Uterus (tissue), 4 donors: ENCODE measurements at places on chromosomes 16 and 17. TPM values are rescaled to one million over a fixed set of nuclear protein-coding genes. Genes with fewer than 3 reads are reported as not detected.

DNA sequence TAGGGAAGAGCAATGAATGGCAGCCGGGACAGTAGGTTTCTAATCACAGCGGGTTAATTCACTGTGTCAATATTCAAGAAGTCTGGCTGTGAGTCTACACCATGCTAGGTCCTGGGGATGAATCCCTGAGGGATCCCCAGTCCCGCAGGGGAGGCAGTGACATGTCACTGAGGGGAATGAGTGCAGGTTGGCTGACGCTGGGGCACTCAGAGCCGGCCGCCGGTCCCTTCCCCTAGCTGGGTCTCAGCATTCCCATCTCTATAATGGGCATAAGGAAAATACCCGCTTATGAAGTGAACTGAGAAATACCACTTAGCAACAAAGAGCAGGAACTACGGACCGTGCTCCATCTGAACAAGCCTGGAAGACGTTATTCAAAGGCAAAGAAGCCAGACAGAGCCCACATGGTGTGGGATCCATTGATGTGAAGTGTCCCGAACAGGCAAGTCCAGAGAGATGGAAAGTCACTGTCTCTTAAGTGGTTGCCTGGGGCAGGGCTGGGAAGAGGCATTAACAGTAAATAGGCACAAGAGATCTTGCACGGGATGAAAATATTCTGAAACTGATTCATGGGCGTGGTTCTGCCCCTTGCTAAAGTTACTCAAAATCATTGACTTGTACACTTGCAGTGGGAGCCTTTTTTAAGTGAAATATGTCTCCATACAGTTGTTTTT, 31.9 kb downstream of the PPL start:
- DNase-seq = no peak

GRCh38 chr17:78416791-78417530, 38.5 kb downstream of the PGS1 start:
- peak; percentile 44 for DNase-seq

The SOST gene
- total RNA-seq = not detected

The DHRS7C gene
- total RNA-seq = not detected

The FZD2 gene
- 13.7 TPM for total RNA-seq

The CDH5 gene
- total RNA-seq = 126 TPM

- DNase-seq = no peak
These were observed 12.5 kb upstream of the SRSF1 start for GRCh38 chr17:58019521-58019920.

DNA sequence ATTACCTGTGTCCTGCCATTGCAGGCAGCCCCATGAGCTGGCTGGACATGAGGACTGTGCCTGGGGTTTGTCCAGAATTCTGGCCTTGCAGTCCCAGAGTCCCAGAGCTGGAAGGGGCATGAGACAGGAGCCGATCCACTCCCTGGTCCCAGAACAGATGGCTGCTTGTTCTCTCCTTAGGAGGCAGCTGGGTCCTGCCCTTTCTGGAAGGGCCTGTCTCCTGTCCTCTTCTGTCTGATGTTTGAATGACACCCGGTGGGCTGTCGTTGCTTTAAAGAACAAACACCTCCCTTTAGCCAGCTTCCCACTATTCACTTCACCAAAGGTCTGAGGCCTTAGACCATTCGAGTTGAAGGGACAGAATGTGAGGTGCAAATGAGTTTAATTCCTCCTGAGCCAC, 63.8 kb downstream of the RAP1GAP2 start:
- DNase-seq = no peak

DNA sequence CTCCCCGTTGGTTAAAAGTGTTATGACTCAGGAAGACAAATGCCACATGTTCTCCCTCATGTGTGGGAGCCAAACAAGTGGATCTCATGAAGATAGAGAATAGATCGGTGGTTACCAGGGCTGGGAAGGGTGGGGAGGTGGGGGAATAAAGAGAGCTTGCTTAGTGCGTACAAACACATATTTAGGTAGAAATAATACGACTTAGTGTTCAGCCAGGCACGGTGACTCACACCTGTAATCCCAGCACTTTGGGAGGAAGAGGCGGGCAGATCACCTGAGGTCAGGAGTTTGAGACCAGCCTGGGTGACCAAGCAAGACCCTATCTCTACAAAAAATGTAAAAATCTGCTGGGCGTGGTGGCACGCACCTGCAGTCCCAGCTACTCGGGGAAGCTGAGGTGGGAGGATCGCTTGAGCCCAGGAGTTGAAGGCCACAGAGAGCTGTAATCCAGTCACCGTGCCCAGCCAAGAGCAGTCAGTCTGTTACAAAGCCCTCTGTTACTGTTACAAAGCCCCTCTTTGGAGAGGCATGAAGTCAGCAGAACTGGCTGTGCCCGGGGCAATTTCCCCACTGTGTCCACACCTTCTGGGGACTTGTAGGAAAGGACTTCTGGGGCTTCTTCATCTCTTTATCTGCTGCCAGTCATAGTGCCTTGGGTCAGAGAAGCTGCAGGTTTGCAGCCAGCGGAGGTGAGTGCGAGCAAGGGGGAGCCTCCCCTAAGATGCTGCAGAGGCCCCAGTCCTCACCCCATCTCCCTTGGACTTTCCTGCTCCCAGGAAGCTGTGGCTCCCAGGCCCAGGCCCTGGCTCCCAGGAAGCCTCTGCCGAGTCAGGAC, 4.3 kb upstream of the ALDH3A1 start:
- no peak for DNase-seq

- DNase-seq = no peak
These were observed 7.9 kb downstream of the ELMO3 start for GRCh38 chr16:67206838-67207248.

DNA sequence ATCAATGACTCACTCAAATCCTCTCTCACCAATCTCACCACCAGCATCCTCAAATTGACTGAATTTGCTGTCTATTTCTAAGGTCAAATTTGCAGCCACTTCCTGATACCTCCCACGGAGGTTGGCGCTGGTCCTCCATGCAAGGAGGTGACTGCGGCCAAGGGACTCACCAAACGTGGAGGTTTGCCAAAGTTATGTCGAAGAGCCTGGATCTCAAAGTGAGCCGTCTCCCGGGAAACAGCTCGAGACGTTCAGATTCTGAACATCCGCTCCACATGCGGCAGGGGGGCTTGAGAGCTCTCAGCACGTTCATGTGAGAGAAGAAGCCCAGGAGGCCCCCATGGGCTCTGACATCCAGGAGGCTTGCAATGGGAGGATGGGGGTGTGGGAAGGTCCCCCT, 22.6 kb downstream of the LGALS3BP start:
- no peak for DNase-seq

- DNase-seq = no peak
These were observed 495.7 kb downstream of the SHISA9 start for GRCh38 chr16:13397126-13397525.

The CBX1 gene
- total RNA-seq = 103 TPM

The DEXI gene
- 38.8 TPM for total RNA-seq

DNA sequence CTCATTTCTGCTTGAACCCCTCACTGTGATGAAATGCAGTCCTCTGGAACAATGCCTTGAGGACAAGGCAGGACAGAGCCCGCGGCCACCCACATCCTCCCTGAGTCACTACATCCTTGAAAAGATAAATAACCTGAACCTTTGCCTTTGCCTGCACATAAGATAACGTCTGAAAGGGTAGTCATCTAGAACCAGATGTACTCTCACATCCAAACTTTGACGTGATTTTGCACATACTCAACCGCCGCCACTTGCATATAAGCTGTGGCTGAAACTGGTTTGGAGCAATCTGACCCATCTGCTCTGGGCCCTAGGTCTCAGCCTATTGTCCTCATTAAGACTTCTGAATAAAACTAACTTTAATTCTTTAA, 252.1 kb downstream of the PHKB start:
- DNase-seq = no peak

DNA sequence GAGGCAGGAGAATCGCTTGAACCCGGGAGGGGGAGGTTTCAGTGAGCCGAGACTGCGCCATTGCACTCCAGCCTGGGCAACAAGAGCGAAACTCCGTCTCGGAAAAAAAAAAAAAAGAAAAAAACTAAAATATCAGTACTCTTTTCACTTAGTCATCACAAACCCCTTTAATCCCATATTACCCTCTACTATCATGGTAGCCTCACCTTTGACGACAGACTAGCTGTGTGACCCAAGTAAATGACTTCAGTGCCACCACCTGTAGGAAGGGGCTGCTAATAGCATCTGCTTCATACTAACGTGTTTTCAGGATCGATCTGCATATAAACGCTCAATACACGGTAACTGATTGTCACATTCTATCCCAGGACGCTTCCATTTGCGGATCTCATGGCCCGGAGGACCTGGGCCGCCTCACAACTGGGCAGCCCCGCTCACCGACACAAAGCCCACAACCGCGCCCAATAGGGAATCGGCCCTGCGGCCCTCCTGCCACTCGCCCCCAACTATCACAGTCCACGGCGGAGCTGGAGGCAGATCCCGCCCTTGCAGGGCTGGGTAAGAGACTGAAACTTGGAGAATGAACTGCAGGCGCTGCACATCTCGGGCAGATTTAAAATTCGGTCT, 1.1 kb upstream of the ZNF263 start:
- no peak for DNase-seq

- no peak for DNase-seq
These were observed 12.3 kb downstream of the PELP1 start for GRCh38 chr17:4691686-4692085.

- no peak for DNase-seq
These were observed 11.7 kb upstream of the SEC14L1 start for GRCh38 chr17:77128896-77129567.

The SGSM2 gene
- total RNA-seq = 47.1 TPM

DNA sequence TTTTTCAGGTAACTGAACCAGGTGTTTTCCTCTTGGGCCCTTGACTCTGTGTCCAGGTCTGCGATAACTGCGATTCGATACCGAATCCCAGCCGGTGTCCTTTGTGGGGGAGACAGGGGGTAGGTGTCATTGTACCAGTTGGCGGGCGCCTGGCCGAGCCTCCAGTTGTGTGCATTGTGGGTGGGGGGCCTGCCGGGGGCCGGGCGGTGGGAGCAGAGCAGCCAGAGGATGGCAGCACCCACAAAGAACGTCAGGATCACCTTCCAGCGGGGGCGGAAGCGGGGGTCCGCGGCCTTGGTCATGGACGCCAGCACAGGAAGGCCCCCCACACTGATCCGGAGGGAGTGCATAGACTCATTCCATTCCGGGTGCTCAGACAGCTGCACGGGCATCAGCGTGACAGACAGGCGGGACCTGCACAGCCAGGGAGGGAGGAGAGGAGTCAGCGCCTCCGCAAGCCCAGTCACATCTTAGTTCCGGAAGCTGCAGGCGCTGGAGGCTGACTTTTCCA, 12.3 kb downstream of the CANT1 start:
- peak; percentile 11 for DNase-seq

DNA sequence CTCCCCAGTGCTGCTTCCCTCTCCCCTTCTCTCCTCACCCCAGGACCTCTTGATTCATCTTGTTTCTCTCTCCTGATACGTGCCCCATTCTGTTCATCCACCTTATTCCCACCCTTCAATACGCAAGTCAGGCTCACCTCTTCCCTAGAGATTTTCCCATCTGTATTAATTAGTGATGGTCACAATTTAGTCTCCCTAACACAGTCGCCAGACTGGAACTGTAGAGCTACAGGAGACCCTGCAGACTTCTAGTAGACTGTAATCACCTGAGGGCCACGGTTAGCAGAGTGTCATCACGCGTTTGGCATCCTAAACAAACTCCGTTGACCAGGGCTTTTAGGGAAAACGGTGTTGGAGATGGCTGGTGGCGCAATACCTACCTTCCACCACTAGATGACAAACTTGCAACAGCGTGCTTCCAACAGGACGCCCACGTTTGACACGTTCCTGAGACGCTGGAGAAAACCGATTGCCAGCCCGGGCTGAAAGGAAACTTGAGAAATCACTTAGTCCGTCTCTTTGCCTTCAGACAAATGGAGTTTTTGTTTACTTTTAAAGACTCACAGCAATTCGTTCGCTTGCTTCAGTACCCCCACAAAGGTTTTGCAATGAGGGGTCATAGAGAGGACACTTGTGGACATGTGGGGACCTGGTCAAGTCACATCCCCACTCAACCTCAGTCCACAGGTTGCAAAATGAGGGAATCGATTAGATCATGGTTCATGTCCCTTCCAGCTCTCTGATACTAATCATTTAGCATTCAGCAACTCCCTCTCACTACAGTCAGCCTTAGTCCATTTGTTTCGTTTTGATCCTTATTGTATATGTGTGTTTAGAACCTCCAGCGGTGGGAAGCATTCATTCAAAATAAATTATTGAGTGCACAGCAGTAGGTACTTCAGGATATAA, 20.6 kb downstream of the MYL4 start:
- DNase-seq = peak; percentile 88

The KRT26 gene
- total RNA-seq = not detected

- DNase-seq = no peak
These were observed 171.1 kb downstream of the ABCC12 start for GRCh38 chr16:47984669-47985068.

- DNase-seq = no peak
These were observed 82.5 kb upstream of the CACNG5 start for GRCh38 chr17:66752411-66752810.
